ENCODE measurements at places on chromosomes 12 and 14. TPM values are rescaled to one million over a fixed set of nuclear protein-coding genes. Genes with fewer than 3 reads are reported as not detected.

The SELPLG gene
- total RNA-seq: 8.1 TPM

The XPOT gene
- total RNA-seq: 73.9 TPM

The TMEM117 gene
- 8.8 TPM for total RNA-seq

The FIGNL2 gene
- total RNA-seq: not detected

The TAPBPL gene
- 3.7 TPM for total RNA-seq

The AQP6 gene
- total RNA-seq: not detected

The ANAPC7 gene
- total RNA-seq: 58.8 TPM

Measured in HFFc6 (cell line).